Stimulated activated CD4-positive, alpha-beta T cell treated with anti-CD3 and anti-CD28 coated beads, Interleukin-4, amount 100 ng/mL, for 24 hours (primary cell): ENCODE measurements at places on chromosomes 1 and 21.

GRCh38 chr1:89847191-89847729 lies 26.4 kb downstream of the LRRC8D start:
- DNase-seq = no peak

- no peak for DNase-seq
These were observed 2.8 kb downstream of the PTPRU start for GRCh38 chr1:29239142-29239541.

DNA sequence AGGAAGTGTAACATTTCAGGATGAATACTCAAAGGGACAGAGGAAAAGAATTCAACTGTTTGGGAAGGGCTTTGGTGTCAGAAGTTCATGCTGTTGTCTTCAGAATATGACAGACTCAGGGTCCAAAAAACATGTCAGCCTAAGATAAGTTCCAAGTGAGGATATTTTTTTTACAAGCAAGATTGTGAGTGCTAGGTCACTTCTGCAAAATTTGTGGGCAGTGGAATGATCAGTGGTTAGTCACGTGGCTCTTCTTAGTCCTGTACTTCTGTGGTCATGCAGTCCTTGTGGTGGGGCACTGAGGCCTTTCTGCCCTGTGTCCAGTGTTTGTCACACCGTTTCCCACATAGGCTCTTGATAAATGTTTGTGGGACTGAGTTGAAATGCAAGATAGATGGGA lies 5.2 kb downstream of the RGL1 start:
- no peak for DNase-seq

DNA sequence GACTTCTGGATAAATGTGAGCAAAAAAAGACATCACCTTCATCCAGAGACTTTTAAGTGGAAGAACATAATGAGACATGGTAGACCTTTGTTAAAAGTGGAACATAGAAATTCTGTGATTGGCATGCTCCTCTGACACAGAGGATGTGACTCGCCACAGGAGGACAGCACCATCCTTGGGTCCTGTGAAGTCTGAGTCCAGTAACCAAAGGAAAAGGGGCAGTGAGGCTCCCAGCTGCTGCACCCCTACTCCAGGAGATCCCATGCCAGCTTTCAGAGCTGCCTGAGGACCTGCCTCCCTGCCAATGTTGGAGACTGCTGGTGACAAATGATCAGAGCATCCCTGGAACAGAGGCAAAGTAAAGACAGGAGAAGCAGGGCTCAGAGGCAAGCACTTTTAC lies 136.2 kb downstream of the BRINP2 start:
- DNase-seq = no peak
